ENCODE measurements at places on chromosomes 12 and 14.

DNA sequence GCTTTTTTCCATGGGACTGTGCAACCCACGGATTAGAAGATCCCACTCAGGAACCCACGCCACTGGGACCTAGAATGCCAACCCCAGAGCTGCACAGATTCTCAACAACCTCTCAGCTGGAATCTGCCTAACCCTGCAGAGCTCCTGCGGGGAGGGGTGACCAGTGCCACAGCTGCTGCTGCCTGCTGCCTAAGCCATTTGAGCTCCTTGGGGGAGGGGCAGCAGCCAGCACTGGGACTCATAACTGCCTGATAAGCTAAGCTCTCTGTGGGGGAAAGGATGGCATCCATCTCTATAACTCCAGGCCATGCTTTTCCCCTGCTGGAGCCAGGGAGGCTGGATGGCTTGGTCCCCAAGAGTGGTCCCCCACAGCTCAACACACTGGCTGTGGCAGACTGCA lies 182.8 kb downstream of the SLC5A8 start:
- no peak for DNase-seq

- no peak for DNase-seq
Measured at GRCh38 chr14:23023022-23023794, 11.5 kb downstream of the PSMB5 start.

GRCh38 chr12:19398376-19399363 lies 40.6 kb upstream of the AEBP2 start:
- DNase-seq, result no peak

GRCh38 chr12:53498235-53498630 lies 1.0 kb downstream of the MAP3K12 start:
- no peak for DNase-seq

DNA sequence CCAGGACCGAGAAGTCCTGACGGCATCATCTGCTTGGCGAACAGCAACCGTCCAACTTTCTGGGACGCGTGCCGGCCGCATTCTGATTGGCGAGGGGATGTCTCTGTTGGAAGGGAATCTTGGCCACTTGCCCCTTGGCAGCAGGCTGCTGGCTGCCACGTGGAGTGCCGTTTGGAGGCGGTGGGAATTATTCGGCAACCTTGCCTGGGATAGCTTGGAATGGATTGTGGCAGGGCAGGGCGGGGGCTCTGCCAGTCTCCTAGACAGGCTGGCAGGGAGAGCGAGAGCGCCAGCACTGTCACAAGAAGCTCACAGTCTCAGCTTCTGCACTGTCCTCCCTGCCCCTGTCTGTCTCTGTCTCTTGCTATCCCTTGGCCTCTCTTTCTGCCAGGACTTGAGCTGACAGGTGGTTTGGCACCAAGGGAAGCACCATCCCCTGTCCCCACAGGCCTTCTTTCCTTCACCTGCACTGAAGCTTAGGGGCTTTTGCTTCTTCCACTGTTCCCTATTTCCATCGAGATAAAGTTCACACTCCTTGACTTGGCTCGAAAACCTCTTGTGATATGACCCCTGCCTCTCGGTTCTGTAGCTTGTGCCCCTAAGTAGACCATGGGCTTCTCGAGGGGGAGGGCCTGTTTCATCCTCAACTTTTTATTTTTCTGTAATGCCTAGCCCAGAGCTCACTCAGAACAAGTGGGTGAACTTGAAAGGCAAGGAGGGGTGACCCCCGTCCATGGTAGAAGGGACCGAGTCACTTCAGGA lies 201.9 kb downstream of the PHETA1 start:
- no peak for DNase-seq
